ENCODE measurements at places on chromosomes 4 and X.

DNA sequence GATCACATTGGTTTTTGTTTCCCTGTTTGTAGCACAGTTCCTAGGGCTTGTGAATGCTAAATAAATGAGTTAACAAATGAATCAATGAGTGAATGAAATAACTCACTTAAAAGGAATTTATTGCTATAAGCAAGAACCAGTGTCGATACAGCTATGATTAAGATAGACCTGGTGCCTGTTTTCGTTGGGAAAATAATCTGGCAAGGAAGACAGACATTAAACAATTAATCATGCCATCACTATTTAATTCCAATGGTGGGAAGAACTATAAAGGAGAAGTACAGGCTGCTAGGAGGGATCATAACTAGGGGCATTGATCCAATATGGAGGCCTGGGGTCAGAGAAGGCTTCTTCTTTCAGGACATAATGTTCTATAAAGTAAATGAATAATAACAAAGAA is 4.5 kb upstream of the CBR4 start:
- no peak overlapping the region for H3K27ac ChIP-seq
- DNase-seq, result no peak
- no peak overlapping the region for H3K4me3 ChIP-seq
- no peaks in the 10 kb centered on the region for H3K36me3 ChIP-seq

GRCh38 chr4:42627885-42628646 is 28.8 kb downstream of the ATP8A1 start:
- H3K4me1 ChIP-seq, result no peaks in the 10 kb centered on the region
- no peaks in the 10 kb centered on the region for H3K36me3 ChIP-seq
- H3K27me3 ChIP-seq, result no peaks in the 10 kb centered on the region

GRCh38 chrX:68571610-68572311 is 72.9 kb downstream of the YIPF6 start:
- H3K36me3 ChIP-seq, result no peaks in the 10 kb centered on the region
- no peaks in the 10 kb centered on the region for H3K27me3 ChIP-seq
- H3K4me3 ChIP-seq, result no peak overlapping the region
- DNase-seq, result no peak
- no peaks in the 10 kb centered on the region for H3K4me1 ChIP-seq

DNA sequence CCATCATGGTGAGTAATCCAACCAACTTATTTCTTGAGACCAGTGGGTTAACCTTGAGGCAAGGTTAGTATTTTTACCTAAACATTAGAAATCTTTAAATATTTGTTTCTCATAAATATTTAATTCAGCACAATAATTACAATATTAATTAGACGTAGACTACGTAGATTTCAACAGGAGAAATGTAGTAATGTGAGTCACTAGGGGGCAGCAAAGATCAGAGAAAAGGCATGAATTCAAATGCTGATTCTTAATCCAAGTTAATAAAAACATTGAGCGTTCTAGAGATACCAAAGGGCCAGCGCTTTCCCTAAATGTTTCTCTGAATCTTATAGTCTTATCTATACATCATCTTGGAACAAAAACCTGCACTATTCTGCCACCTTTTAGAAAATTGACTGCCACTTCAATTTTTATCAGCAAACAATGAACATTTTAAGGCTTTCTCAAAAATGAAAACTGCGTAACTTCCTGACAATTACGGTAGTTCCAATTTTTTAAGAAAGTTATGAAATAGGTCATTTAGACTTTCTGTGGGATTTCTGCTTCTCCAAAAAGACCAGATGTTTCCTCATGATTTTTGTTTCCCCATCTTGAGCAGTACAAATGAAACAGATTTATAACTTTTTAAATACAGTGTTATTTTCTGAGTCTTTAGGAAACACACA is 180.7 kb downstream of the GASK1B start:
- H3K4me1 ChIP-seq, result no peaks in the 10 kb centered on the region
- no peaks in the 10 kb centered on the region for H3K27me3 ChIP-seq
- H3K27ac ChIP-seq, result no peak overlapping the region
- H3K36me3 ChIP-seq, result no peaks in the 10 kb centered on the region
- peak; percentile 84 for DNase-seq
- H3K4me3 ChIP-seq, result no peak overlapping the region

DNA sequence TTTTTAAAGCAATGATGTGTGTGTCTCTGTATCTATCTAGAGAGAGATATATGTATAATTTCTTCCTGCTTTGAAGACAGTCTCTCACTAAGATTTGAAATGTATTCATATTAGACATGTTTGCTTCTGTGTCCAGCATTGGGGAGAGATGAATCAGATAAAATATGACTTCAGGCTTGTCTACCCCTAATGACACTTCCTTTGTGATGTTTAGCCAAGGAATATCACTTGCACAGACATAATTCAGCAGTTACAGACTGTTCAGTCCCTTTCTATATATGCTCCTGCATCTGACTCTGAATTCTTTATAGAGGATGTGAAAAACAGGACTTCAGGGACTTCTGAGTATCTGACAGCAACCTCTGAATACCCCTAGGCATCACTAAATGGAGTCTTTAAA is 158.4 kb downstream of the DCLK2 start:
- no peak overlapping the region for H3K4me3 ChIP-seq
- peaks cover 13% of the 10 kb centered on the region for H3K4me1 ChIP-seq
- no peaks in the 10 kb centered on the region for H3K27me3 ChIP-seq

Data from GM23338 (cell line).